ENCODE measurements at places on chromosomes 2 and 18. TPM values are rescaled to one million over a fixed set of nuclear protein-coding genes. Genes with fewer than 3 reads are reported as not detected.

GRCh38 chr2:128276878-128277675, 41.6 kb downstream of the HS6ST1 start:
- DNase-seq, result no peak

The FNDC4 gene
- 1.7 TPM for total RNA-seq

The AQP12A gene
- total RNA-seq, result not detected

The ANKRD53 gene
- 0.33 TPM for total RNA-seq

The FOXI3 gene
- total RNA-seq, result not detected
